ENCODE measurements at places on chromosomes 1 and 21.

- no peak for DNase-seq
Observed at GRCh38 chr1:29121516-29121935, 2.2 kb downstream of the TMEM200B start.

DNA sequence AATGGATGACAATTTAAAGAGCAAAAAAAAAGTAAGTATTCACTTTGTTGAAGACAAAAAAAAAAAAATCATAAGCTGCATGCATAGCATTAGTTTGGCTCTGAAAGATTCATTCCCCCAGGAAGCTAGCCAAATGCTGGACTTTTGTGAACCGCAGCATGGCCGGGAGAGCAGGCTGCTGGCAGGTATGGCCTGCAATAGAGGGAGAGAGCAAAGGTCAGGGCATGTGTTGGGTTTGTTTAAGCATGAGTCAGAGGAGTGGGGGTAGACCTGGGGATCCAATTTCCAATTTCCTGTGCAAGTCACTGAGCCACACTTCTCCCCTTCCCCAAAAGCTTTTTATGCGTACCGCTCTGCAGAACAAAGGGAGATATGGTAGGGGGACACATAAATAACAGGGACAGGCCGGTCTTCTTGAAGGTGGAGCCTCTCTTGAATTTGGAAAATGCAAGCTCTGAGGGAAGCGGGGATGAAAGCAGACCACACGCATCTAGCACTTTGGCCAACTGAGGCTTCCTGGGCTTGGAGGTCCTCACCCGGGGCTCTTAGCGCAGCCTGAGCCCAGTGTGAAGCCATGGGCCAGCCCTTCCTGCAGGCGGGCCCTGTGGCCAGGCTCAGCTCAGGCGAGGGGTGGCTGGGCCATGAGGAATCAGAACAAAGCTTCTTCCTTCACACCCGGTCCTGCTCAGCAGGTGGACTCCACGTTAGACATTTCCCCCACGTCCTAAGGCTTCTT is 171.1 kb downstream of the TOMM20 start:
- DNase-seq = no peak

GRCh38 chr1:26111530-26112406 is at the start of gene PDIK1L:
Gene PDIK1L, plus strand, starts transcription at chr1:26111824. Its CDS starts 2,485 bp downstream, at chr1:26114309.
- peak; percentile 89 for DNase-seq

DNA sequence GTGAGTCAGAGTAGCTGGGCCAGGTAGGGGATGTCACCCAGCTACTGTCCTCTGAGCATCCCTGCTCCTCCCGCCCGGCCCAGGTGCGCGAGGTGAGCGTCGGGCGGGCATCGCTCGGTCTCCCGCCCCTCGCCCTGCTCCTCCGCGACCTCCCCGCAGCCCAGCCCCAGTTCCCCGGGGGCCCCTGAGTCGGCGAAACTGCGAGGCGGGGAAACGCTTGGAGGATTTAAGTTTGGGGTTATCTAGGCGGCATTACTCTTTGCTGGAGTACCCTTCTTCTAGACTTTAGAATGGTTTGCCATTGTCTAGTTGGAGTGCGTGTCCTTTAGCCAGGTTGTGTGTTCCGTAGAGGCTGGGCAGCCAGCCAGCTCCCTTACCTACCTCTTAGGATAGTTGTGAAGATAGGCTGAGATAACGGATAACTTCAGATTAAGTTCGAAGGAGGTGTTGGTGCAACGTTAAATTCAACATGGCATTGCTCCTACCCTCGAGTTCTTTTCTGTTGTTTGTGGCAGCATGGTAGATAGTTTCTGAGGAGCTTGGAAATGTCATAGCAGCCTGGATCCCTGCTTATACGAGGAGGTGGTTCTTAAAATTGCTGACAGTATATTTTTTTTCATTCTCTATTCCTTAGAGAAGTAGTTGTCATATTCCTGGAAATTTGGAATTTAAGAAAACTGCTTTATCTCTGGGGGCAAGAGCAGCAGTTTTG is 697 bp downstream of the AGO3 start:
- no peak for DNase-seq

- DNase-seq = no peak
Observed at GRCh38 chr1:158119976-158120653, 60.6 kb upstream of the CD1D start.

- no peak for DNase-seq
Observed at GRCh38 chr21:16011719-16012118, 281.9 kb downstream of the USP25 start.

DNA sequence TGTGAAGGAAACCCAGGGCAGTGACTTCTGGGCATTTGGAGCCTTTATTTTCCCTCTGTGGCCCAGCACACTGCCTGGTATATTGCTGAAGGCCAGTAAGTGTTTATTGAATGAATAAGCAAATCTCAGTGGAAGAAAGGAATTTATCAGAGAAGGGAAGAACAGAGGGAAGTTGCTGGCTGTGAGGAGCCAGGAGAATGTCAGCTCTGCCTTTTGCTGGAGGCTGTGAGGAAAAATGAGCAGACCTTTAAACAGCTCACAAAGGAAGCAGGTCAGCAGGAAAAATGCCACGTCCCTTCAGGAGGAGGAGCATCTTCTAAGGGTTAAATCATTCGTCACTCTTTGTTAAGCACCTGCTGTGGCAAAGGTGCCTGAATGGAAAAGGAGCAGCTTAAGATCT is 75.9 kb downstream of the GIPC2 start:
- DNase-seq = no peak

GRCh38 chr1:60697204-60697994 is 385.0 kb upstream of the NFIA start:
- DNase-seq = no peak

GRCh38 chr1:117591252-117591651 is 14.6 kb upstream of the TENT5C start:
- DNase-seq = no peak

- no peak for DNase-seq
Observed at GRCh38 chr1:7008331-7008730, 223.1 kb downstream of the CAMTA1 start.

GRCh38 chr1:94101613-94102525 is 19.1 kb downstream of the ABCA4 start:
- DNase-seq = no peak

GRCh38 chr1:184513966-184514365 is 127.1 kb downstream of the C1orf21 start:
- DNase-seq = no peak

DNA sequence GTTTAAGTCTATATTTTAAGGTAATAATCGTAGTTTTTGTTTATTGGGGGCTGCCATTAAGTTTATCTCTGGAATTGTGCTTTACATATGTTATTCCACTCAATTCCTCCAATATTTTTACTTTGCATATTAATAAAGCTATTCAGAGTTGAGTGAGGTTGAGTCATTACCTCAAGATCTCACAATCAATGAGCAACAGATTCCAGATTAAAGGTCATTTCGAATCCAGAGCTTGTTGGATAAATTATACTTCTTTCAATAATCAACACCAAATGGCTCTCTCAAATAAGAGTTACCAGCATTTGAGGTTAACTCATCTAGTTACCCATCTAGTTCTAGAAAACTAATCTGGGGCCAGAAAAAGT is 16.7 kb downstream of the RGS4 start:
- no peak for DNase-seq

GRCh38 chr21:31772674-31773555 is 41.0 kb upstream of the SCAF4 start:
- DNase-seq = no peak

- no peak for DNase-seq
Observed at GRCh38 chr1:244165701-244166100, 114.6 kb downstream of the ZBTB18 start.

DNA sequence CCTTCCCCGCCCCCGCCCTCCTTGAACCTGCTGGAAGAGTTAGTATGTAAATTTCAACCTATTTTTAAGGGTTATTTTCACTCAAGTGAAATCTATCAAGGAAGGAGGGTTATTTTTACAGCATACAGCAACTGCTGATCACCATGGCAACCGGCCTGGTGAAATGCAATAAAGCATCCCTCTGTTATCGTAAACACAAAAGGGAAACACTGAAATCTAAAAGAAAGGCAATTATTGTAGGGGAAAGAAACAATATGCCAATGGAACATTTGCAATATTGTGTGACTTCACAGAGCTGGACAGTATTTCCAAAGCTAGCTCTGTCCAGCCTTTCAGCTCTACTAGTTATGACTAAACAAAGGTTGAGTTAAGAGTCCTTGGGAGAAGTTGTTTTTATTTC is 588.3 kb upstream of the PBX1 start:
- DNase-seq = no peak

DNA sequence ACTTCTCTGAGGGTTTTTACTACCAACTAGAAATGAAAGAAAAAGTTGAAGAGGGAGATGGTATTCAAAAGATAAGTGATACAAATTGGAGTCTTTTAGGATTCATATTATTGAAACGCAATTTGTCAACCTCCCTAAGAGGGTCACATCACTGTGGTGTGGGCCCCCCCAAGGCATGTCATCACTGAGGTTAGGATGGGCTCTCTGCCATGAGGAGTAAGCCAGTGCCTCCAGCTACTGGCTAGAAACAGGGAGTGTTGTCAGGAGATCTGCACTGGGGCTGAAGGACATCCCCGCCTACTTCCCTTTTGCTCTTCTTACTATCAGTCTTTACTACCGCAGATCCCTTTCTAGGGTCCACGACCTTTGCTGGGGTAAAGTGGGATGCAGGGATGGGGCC is 25.9 kb downstream of the ITSN1 start:
- no peak for DNase-seq

DNA sequence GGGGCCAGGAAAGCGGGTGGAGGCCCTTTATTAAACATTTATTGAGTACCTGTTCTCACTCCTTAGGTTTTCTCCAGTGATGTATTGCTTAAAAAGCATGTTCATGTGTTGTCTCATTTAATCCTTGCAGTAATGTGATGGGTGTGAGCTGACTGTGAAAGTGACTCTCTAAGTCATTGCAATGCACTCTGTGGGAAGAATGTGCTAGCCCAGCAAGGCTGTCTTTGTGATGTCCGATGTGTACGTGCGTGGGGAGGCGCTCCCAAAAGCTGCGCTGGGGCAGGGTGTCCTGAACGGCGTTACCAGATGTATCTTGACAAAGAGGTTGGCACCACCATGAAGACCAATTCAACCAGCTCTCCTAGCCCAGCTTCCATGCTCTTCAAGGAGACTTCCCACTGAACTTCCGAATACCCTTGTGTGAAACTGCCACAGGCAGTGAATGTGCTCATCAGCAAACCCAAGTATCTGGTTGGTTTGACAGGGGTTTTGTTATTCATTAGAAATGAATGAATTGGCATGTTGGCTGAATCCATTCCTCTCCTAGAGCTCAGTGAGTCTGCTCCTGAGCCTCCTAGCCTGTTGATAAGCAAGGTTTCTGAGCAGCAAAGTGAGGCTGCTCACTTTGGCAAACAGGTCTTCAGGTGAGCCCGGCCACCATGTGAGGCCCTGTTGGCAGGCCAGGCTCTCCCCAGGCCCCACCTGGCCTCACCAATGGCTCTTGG is 28.0 kb downstream of the NUAK2 start:
- DNase-seq = no peak

DNA sequence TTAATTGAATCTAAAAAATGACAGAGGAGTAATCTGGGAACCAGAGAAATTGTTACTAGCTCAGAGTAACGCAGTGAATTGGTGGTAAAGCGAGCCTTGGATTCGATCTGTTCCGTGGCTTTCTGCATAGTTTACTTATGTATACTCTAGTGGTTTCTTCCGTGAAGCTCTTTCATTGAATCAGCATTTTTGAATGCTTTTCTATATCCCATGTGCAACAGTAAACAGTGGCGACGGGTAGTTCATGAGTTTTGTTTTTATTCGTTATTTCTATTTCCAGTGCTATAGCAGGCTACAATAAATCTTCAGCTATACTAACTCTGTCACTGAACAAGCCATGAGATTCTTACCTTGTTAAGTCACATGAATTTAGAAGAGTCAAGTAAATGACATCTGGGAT is 14.5 kb upstream of the MAP3K7CL start:
- no peak for DNase-seq

GRCh38 chr1:36349241-36349671 is 25.8 kb upstream of the EVA1B start:
- DNase-seq = no peak

- DNase-seq = no peak
Observed at GRCh38 chr21:44965251-44966022, 25.6 kb downstream of the SLX9 start.

DNA sequence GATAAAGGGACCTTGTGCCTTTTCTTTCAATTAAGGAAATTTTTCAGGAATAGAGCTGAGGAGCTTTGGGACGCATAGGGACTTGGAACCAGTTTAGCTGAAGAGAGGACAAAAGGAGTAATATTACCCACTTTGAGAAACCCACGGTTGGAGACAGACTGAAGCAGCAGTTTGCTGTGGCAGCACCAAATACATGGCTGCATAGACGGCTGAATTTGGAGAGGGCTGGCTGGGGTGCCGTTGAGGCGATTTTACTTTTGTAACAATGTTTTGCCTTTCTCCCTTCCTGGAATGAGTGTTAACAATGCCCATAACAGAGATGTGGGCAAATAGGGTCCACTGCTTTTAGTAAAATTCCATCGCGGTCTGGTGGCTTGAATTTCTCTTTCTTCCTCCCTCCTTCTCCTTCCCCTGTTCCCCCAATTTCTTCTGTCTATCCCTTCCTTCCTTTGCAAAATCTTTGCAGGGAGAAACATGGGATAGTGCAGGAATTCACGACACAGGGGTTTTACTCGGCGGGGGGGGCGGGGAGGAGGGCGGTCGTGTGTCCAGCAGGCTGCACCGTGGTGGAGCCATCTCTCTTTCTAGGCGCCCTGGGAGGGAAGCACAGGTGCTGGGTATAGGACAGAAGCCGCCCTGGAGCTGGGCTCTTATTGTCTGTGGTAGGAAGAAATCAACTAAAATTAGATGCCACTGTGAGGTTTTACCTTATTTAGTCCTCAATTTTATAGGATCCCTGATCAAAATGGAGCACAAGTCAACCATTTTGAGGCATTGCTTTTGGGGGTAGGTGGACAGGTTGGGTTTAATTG is 6.8 kb downstream of the LHX4 start:
- no peak for DNase-seq

- DNase-seq = no peak
Observed at GRCh38 chr1:65179148-65179547, 31.1 kb downstream of the AK4 start.

GRCh38 chr1:200970771-200971427 is 52.6 kb downstream of the KIF21B start:
- no peak for DNase-seq

- no peak for DNase-seq
Observed at GRCh38 chr1:61892977-61893376, 150.7 kb downstream of the PATJ start.

DNA sequence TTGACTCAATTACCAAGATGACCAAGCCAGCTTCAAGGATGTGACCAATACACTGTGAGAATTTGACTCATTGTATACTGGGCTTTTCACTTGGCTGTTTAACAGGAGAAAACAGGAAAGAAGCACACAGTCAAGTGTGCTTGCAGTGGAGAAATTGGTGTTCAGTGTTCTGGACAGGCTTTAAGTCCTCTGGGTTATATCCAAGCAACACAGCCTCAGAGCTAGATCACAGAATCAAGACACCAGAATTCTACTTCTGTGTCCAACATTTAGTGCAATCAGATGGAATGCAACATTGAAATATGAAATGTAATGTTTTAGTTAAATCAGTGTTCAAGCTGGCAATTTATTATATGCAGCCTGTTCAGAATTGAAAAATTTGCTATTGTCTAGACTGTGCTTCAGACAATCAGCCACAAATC is 694.4 kb downstream of the LTN1 start:
- no peak for DNase-seq

GRCh38 chr1:39142401-39143060 is 62.0 kb upstream of the MACF1 start:
- no peak for DNase-seq

Data from stimulated activated CD4-positive, alpha-beta T cell treated with anti-CD3 and anti-CD28 coated beads, Interleukin-2, amount 100 ng/mL, for 4 hours (primary cell).